ENCODE measurements at places on chromosomes 1 and 21. TPM values are rescaled to one million over a fixed set of nuclear protein-coding genes. Genes with fewer than 3 reads are reported as not detected.

Gene KIRREL1
- total RNA-seq, result 10.9 TPM

GRCh38 chr1:47932743-47933142, 64.4 kb downstream of the TRABD2B start:
- no peak for DNase-seq

Gene TMEM39B
- total RNA-seq, result 4.4 TPM

Gene PADI2
- total RNA-seq, result 3.0 TPM

Gene FGR
- total RNA-seq, result 5.4 TPM

Gene SELP
- 2.9 TPM for total RNA-seq

Gene FMO1
- 0.99 TPM for total RNA-seq

Data from body of pancreas (tissue), 4 donors.